ENCODE measurements at places on chromosomes 5 and 9. TPM values are rescaled to one million over a fixed set of nuclear protein-coding genes. Genes with fewer than 3 reads are reported as not detected.

GRCh38 chr5:73948720-73949119, 322.7 kb downstream of the ARHGEF28 start:
- no peak for DNase-seq

The RNF224 gene
- total RNA-seq = not detected

The FRMPD1 gene
- total RNA-seq = 1.1 TPM

DNA sequence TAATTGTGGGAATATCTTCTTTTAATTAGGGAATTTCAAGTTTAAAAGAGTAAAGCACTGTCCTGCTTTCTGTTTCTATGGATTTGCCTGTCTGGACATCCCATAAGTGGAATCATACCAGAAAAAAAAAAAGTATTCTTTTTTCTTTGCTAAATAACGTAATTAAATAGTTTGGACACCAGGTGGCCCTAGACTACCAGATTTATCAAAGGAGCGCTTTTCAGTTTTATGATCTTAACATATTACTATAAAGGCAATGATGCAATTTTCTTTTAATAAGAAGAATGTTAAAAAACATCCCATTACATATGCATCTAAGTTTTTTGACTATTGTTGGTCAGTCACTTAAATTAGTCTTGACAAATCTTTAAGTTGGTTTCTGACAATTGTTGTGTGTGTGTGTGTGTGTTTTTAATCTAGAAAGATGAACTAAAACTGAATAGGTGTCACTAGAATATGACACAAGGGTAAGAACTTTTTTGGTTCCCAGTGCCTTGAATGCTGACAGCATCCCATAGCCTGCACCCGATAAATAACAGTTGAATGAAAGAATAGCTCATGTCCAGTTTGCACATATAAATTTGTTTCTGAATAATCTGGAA, 49.5 kb downstream of the C5orf22 start:
- DNase-seq = no peak

DNA sequence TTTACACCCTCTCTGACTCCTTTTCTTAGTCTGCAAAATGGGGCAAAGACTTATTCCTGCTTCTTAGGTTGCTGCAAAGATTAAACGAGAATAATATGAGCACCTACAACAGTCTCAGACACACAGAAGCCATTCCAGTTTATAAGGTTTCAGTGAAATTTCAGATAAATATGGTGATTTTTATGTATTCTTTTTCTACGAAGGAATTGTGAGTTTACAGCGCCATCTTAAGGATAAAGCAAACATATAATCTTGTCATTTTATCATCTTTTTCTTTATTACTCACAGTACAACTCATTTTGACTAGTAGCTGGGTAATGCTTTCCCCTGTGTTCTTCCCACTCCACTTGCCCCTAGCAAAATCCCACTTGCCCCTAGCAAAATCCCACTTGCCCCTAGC, 29.2 kb upstream of the SMC5 start:
- DNase-seq = no peak

The TERT gene
- not detected for total RNA-seq

GRCh38 chr9:97755618-97756267, 58.6 kb upstream of the XPA start:
- no peak for DNase-seq

The ADAMTS16 gene
- total RNA-seq = not detected

GRCh38 chr9:109320331-109320741, 523 bp downstream of the EPB41L4B start:
- no peak for DNase-seq

The KIF20A gene
- 0.77 TPM for total RNA-seq

GRCh38 chr5:156375895-156376495, 49.0 kb downstream of the SGCD start:
- no peak for DNase-seq

The HTR4 gene
- total RNA-seq = 0.99 TPM

GRCh38 chr9:90637626-90638025, 5.0 kb downstream of the DIRAS2 start:
- DNase-seq = no peak

DNA sequence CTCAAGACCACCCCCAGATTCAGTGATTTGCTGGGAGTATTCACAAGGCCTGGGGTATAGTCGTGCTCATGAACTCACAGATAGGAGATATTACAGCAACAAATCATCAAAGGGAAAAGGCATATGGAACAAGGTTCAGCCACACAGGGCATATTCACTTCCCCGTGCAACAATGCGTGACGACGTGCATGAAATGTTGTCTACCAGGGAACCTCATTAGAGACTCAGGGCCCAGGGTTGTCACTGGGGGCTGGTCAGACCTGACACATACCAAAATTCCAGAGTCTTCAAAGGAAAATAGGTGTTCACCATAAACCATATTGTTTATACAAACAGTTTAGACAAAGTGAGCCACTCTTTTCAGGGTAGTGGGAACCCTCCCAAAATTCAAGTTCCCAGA, 212.4 kb downstream of the RFK start:
- no peak for DNase-seq

Measured in left ventricle myocardium inferior (tissue), 1 donor.